ENCODE measurements at places on chromosomes 5 and 9.

DNA sequence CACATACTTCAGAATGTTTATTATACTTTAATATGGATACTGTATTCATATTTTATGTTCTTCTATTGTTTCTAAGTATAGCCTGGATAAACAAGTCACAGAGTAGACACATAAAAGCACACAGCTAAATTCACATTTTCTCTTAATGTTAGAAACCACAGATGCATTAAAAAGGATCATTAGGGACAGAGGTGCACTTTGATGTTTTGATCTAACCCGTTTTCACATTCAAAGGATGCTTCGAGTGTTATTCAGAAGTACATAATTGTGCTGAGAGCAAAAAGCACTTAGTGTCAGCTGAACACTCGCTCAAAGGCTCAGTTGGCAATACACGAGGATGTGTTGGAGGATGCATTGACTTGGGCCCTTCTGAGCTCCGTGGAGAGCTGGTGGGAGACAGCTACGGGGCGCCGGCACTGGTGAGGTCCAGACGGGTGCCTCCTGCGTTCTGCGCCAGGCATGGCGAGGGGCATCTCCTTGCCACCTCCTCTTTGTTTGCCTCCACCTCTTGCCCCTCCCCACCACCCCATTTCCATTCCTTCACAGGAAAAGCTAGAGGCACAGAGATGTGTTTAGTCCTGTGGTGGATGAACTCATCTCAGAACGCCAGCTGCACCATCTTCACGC, 35.5 kb downstream of the MED10 start:
- no peak for DNase-seq

DNA sequence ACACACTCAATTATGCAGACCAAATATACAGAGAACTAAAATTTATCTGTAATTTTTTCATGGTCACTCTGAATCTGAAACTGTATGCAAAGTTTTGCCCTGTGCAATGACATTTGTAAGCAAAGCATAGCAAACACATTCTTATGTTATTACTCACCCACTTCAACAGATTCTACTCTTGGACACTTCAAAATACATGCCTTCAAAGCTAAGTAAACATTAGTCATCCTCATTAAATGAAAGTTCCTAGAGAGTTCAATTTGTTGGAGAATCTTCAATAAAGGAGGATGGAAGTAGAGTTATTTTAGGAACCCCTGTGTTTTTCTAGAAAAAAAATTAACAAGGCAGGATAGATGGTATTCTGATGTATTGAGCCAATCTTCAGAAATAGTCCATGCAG, 639.7 kb upstream of the C9orf72 start:
- peak; percentile 52 for DNase-seq

- DNase-seq = no peak
Observed at GRCh38 chr5:120053841-120054240, 410.3 kb upstream of the PRR16 start.

GRCh38 chr5:74244406-74244805, 396.1 kb downstream of the ENC1 start:
- no peak for DNase-seq

GRCh38 chr5:51657340-51658240, 274.3 kb downstream of the ISL1 start:
- DNase-seq = peak; percentile 27

GRCh38 chr5:128579093-128579492, 41.0 kb upstream of the FBN2 start:
- no peak for DNase-seq

Measured in mesendoderm (in vitro differentiated cells).